ENCODE measurements at places on chromosomes 12 and 14. TPM values are rescaled to one million over a fixed set of nuclear protein-coding genes. Genes with fewer than 3 reads are reported as not detected.

DNA sequence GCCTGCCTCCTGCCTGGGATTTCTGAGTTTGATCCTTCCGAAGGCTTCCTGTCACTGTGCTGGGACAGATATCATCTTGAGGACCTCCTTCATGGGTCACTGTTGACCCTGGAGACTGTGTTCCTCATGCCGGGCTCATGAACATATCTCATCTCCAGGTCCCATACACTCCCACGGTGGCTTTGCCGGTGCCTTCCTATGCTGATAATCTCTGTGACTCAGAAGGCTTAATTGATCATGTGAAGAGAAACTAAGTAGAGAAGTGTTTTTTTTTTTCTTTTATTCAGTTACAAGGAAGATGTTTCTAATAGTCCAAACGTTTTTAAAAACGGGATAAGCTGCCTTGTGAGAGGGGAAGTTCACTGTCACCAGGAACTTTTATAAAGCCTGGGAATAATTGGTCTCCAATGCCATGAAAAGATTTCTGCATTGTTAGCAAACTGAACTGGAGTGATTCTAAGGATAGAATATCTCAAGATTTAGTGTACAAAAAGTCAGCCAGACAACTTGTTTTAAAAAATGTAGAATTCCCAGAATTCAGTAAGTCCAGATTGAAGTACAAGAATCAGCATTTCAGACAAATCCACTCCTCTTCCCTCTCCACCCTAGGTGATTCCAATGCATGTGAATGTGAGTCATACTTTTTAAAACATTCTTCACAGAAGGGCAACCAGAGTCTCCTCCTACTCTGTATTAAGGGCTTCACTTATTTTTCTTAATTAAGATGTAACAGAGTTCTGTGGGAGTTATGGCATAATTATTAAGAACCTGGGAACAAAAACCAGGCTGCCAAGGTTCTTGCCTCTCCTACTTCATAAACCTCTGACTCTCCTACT is 139.8 kb upstream of the LGR5 start:
- H3K36me3 ChIP-seq: no peaks in the 10 kb centered on the region
- no peaks in the 10 kb centered on the region for H3K4me1 ChIP-seq
- DNase-seq: no peak
- H3K27ac ChIP-seq: no peak overlapping the region
- no peaks in the 10 kb centered on the region for H3K27me3 ChIP-seq
- H3K4me3 ChIP-seq: no peak overlapping the region

ADAMTS20 gene
- not detected for total RNA-seq

- no peak overlapping the region for H3K27ac ChIP-seq
- no peaks in the 10 kb centered on the region for H3K27me3 ChIP-seq
- DNase-seq: no peak
- H3K4me3 ChIP-seq: no peak overlapping the region
Measured at GRCh38 chr12:20798554-20798953, 12.0 kb upstream of the SLCO1B3 start.

OR4E2 gene
- not detected for total RNA-seq

KRT75 gene
- total RNA-seq: not detected

- peaks cover 37% of the 10 kb centered on the region for H3K36me3 ChIP-seq
- H3K4me3 ChIP-seq: no peak overlapping the region
- H3K27ac ChIP-seq: no peak overlapping the region
Measured at GRCh38 chr12:88509851-88510250, 70.4 kb downstream of the KITLG start.

VASH1 gene
- total RNA-seq: 51.7 TPM

Measured in lower lobe of right lung (tissue), 2 donors.